NCI-H1436 treated with DMSO at 0.1 percent for 48 hours (cell line): ENCODE measurements at places on chromosomes 3 and 15.

GRCh38 chr15:95620934-95621579, 709.4 kb upstream of the NR2F2 start:
- no peak for DNase-seq

DNA sequence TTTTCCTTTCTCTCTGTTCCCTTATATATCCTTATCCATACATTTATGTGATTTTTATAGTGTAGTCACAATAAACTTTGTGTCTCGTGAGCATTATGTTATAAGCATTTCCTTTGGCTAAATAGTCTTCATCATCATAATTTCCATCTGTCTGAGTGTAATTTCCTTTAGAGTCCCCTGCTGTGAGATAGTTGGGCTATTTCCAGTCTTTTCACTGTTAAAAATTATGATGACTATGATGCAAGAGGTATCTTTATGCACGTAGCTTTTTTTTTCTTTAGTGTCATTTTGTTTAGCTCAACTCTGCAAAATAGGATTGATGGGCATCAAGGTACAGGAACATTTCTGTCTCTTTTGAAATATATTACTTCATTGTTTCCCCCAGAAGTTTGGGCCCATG, 26.9 kb upstream of the CA12 start:
- no peak for DNase-seq

GRCh38 chr3:157700405-157700804, 197.2 kb upstream of the VEPH1 start:
- no peak for DNase-seq

- no peak for DNase-seq
Measured at GRCh38 chr15:57256939-57257338, 119.4 kb upstream of the CGNL1 start.

GRCh38 chr15:58515807-58516206, 84.0 kb downstream of the LIPC start:
- DNase-seq: no peak
